NT2/D1 (cell line): ENCODE measurements at places on chromosomes 2 and 18.
A peak's percentile ranks its signal among the peaks of the same experiment; 100 is the strongest.

DNA sequence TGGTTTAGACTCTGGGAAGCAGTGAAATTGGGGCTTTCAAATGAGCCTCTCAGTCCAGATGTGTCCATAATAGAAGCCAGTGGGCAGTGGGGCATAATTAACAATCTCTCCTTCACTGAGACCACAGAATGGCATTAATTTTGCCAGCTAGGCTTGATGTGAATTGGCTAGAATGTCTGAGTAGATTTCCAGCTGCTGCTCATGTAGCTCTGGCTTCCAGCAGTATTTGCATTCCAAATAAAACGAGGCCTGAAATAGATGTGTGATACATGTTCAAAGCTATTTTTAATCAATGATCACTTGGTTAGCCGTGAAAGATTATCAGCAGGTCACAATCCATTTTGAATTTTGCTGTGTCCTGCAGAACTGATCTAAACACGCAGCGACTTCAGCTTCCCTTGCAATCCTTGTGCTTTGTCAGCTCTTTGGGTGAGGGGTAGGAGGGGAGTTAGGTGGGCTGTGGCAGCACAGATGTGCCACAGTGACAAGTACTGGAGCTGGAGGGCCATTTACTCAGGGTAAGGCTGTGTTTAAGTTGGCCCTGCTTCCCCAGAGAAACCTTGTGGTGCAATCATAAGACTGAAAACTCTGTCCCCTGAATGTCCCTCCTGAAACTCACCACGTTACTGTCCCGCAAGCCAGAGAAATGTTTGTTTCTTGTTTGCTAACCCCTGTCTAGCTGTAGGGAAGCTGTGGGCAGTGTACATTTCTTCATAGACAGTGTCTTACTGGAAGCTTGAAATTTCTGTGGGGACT lies 56.9 kb upstream of the TMEM178A start:
- DNase-seq = no peak

GRCh38 chr2:116319935-116320334 lies 1494.6 kb upstream of the DDX18 start:
- peak; percentile 42 for DNase-seq

DNA sequence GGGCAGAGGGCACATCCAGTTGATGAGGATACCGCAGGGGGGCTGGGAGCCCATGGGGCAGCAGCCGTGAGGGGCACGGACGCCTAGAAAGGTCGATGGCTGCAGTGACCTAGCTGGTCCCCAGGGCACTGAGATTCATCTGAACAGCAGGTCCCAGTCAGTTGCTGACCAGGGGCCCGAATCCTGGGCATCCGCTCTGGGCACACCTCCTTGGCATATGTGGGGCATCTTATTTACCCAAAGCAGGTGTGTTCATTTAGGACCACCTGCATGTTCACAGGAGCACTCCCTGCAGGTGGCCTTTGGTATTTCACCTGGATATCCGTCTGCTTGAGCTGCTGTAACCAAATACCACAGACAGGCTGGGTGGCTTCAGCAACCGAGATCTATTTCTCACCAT lies 72.0 kb upstream of the ODC1 start:
- DNase-seq = peak; percentile 25

GRCh38 chr2:182946958-182947369 lies 80.5 kb upstream of the FRZB start:
- no peak for DNase-seq

DNA sequence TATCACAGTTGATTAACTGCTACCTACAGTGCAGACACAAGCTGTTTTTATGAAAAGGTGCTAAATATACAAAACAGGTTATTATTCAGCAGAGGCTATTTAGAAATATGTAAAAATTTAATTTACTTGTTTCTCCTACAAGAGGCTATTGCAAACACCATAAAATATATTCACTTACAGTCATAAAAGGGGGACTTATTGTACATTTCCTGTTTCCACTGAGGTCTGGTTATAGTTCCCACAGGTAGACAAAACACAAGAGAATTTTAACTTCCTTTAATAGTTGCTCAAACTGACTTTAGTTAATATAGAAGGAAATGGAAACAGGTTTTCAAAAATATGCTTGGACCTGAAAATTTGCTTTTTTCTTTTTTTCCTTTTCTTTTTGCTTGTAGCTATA lies 40.0 kb upstream of the FRZB start:
- DNase-seq = no peak

- DNase-seq = no peak
Measured at GRCh38 chr2:127576433-127577207, 41.1 kb downstream of the MYO7B start.

GRCh38 chr2:73103018-73103542 lies 9.7 kb downstream of the RAB11FIP5 start:
- DNase-seq = no peak

DNA sequence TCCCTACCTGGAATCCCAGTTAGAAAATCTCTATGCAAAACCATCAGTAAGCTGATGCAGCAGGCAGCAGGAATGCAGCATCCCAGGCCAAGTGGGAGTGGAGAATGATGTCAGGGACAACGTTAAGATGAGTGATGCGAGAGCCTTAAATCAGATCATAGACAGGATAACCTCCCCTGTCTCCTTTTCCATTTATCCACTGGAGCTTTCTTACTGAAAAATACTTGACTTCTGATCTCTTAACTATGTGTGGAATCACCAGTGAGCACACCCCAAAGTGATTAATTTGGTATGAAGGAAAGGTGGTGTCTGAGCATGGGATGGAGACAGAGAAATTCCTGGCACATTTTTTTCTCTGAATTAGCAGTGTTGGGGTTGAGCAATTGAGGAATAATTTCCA lies 98.0 kb downstream of the RND3 start:
- no peak for DNase-seq

DNA sequence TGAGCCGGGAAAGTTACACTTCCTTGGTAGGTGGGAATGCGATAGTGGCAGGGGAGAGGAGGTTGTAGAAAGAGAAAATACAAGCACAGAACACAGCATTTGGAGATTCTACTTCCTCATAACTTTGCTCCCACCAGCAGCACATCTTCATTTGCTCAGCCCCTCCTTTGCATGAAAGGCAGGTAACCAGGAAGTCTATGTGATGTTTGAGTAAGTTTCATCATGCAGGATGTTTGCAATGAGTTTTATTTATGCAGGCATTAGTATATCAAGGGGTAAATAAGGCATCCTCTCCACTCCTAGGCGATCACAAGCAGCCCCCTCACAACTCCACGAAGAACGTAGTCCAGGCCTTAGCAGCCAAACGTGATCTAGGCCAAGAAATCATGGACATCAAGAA lies 5.0 kb downstream of the RNF152 start:
- DNase-seq = no peak

DNA sequence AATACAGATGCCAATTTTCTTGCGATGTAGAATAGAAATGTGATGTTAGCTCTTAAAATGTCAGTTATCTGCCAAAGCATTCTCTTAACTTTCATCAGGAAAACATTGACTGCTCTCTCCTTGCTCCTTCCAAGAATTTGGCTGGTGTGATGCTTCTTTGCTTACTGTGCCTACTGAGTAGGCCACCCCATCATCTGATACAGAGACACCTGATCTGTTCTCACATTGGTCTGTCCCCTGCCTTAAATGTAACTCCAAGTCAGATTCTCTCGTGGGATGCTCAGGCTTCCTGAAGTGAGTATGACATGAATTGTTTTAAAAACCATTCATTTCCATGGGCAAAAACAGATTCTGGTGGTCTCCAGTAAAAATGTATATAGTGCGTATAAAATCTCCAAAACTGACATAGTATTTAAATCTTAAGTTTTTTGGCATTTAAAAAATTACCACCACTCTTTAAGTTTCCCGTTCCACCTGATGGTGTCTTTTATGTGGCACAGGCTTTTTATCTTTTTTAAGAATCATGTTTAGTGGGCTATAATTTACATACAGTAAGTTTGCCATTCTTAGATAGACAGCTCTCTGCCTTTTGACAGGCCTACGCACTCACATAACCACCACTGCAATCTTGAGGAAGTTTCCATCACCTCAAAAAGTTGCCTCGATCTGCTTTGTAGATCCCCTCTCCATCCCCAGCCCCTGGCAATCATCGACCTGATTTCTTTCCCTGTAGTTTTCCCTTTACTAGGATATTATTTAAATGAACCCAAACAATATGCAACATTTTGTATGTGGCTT lies 36.6 kb downstream of the UBE2F start:
- no peak for DNase-seq

- no peak for DNase-seq
Measured at GRCh38 chr2:74560591-74560990, 6.1 kb downstream of the DOK1 start.

DNA sequence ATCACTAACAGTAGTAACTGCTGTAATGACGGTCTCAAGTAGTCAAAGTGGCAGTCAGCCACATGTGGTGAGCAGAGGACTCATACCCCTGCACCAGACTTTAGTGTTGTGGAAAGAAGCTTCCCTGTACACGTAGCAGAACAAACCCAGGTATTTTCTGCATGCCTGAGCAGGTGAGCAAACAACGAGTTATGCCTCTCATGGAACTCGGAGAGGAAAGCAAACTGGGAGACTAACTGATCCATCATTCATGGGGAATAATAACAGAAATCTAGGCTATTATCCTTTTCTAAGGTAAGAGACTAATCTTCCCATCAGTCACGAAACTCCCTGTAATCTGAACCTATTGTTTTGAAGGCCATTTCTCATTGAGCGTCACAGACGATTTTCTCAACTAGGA lies 1495.2 kb upstream of the NXPH2 start:
- DNase-seq = no peak

GRCh38 chr2:170530284-170530745 lies 184.8 kb upstream of the SP5 start:
- peak; percentile 30 for DNase-seq

DNA sequence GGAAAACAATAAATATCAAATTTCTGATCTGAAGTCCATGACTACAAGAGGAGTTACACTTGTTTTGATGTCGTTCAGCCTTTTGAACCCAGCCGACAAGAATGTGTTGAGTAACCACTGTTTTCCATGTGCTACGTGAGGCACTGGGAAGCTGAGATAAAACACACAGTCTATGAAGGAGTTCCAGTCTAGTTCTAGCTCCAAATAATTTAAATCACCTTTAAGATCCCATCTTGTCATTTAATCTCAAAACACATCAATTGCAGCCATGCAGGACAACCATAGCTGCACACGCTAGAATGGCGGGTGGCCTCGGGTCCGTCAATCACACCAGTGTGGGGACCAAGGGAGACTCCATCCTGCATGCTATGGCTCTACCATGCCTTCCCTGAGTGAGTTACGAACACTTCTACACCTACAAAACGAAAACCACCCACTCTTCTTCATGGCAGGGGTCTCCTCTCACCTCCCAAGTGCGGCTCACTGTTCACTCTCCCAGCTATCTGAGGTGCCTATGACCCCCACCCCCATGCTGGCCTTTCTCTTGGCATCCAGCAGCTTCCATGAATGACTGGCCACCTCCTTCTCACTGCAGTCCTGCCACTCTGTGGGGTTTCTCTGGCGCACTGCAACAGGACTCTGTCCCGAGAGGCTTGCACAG lies 3.8 kb downstream of the FHL2 start:
- no peak for DNase-seq

DNA sequence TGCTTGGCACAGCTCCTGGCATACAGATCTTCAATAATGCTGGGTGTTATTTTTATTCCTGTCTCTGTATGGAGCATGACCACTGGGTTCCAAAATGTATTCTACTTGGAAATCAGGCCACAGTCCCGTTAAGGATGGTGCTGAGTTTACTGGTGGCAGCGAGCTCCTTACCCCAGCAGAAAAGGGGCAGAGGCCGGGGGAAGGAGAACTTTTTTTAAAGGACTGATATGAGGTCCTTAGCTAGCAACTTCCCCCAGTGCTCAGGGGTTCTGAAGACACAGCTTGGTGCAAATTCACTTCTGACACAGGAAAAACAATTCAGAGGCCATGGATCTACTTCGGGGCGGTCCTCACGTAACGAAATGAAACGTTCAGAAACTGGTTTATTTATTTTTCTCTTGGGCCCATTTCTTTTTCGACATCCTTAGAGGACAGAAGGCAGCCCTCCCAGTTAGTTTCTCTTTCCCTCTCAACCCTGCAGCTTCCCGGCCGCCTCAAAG lies 872 bp downstream of the RDH14 start:
- no peak for DNase-seq

DNA sequence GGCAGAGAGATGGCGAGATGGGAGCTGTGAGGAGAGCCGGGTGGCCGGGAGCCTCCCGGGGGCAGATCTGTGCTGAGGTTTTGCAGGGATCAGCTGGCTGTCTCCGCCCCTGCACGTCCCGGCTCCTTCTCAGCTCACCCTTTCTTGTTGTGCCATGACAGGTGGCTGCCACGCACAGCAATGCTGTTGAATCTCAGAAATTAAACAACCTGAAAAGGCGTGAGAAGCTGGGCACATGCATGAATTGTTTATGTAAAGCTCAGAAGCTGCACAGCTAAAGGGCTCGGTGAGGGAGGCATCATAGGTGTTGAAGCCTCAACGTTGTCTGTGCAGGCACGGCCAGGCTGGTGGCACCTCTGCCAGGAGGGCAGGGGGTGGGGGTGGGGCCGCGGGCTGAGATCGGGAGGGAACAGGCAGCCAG lies 858 bp upstream of the RTP5 start:
- no peak for DNase-seq

DNA sequence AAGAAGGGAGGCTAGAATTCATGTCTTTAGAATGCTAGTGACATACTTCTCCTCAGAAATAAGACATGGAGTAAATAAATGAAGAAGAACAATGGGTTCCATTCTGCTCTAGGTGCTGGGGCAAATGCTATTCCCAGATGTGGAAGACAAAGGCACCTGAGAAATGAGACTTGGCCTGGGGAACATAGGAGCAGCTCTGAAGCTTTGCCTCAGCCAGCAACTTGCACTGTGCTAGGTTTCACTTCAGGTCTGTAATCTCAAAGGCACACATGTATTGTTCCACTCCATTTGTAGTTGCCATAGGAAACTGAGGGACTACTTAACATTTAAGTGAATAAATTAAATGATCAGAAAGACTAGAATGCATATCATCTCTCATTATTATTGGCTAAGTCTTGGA lies 538.9 kb upstream of the REG3G start:
- DNase-seq = no peak

GRCh38 chr18:39205565-39206195 lies 1640.1 kb upstream of the CELF4 start:
- no peak for DNase-seq

GRCh38 chr2:24474053-24474452 lies 17.0 kb upstream of the NCOA1 start:
- no peak for DNase-seq

DNA sequence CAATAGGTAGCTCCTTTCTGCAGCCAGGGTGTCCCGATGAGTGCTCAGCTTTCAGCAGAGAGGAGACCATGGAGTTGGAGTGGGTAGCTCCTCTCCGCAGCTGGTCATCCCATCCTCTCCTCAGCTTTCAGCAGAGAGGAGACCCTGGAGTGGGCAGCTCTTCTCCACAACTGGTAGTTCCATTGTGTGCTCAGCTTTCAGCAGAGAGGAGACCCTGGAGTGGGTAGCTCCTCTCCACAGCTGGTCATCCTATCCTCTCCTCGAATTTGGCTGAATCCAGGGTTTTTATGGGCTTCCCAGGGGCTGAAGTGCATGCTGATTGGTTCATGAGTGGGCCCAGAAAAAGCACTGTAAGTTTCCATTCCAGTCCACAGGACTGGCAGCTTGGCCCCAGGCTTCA lies 75.2 kb downstream of the NCOA1 start:
- DNase-seq = no peak
